ENCODE measurements at places on chromosomes 7 and 10. TPM values are rescaled to one million over a fixed set of nuclear protein-coding genes. Genes with fewer than 3 reads are reported as not detected.

- no peak for DNase-seq
These were observed 3.8 kb downstream of the PLCE1 start for GRCh38 chr10:93997546-93997945.

DNA sequence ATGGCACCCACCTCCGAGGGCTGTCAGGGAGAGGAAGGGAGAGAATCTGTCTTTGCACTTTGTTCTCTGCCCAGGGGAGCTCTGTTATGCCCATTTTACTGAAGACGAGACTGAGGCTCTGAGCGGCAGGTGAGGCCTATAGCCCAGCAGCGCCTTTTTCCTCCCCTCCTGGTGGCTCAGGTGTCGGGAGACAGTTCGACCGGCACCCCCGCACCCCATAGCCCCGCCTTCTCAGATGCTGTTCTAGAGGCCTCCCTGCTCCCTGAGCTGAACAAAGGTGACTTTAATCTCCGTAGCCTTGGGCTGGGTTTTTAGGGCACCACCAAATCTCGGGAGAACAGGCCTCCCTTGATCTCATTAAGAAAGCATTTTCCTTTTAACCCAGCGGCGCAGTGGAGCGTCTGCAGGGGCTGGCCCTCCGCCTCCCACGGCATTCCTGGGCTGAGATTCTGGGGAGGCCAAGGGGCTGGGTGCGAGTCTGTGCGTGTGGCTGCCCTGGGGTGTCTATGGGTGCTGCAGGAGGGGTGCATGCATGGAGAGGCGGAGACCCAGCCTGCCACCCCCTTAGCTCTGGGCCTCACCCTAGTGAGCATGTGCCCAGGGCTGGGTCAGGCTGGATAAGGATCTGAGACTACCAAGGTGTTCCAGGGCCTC, 3.3 kb downstream of the LFNG start:
- no peak for DNase-seq

GRCh38 chr7:44145969-44146911, 5.1 kb upstream of the MYL7 start:
- no peak for DNase-seq

- DNase-seq = no peak
These were observed 44.2 kb downstream of the ZNF438 start for GRCh38 chr10:30987463-30987862.

DNA sequence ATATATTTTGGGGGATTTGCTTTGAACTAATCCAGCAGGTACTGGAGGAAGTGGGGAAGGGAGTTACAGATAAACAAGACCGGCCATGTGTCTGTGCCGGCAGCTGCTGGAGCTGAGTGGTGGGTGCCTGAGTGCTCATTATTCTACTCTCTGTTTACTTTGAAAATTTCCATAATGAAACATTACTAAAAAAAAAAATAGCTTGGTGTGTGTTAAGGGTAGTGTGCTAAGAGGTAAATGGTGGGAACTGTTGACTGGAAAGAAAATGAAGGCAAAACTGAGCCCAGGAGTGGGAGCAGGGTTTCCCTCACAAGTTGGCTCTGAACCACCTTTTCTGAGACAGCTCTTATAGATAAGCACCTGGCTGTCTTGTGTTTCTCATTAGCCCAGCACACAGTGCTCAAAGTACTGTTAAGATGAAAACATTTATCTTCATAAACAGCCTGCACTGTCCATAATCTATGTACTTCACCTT, 50.6 kb downstream of the PARD3 start:
- DNase-seq = no peak

DNA sequence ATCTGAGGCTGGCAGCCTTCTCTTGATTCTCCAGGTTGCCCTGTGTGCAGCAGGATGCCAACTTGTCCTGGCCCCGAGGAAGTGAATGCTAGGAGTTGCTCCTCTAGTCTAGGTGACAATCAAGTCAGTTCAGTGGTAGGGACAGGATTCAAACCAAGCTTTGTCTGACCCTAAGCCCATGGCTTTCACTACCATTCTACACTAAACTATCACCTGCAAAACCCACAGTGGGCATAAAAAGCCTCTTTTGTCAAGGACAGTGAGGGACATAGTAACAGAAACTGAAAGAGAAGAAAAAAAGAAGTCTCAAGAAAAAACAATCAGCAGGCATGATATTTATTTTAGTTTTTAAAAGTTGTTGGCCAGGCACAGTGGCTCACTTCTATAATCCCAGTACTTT, 33.5 kb downstream of the KCNMA1 start:
- no peak for DNase-seq

DNA sequence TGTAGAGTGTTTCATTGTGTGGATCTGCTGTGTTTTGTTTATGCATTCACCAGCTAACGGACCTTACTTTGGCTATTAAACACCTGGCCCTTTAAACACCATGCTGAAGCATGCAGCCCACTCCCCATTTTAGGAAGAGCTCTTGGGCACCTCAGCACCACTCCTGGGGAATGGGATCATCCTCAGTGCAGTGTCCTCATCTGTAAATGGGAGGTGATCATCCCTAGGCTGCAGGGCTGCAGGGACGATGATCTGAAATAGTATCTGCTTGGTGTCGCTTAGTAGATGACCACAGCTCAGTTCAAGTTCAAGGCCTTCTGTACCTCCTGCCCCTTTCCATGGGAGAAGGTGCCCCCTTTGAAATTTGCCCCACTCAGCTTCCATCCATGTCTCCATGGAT, 229.9 kb downstream of the TCF7L2 start:
- DNase-seq = no peak

- no peak for DNase-seq
These were observed 20.7 kb downstream of the VSTM4 start for GRCh38 chr10:49094646-49095045.

- DNase-seq = no peak
These were observed 81.3 kb upstream of the CXCL12 start for GRCh38 chr10:44466236-44466635.

DNA sequence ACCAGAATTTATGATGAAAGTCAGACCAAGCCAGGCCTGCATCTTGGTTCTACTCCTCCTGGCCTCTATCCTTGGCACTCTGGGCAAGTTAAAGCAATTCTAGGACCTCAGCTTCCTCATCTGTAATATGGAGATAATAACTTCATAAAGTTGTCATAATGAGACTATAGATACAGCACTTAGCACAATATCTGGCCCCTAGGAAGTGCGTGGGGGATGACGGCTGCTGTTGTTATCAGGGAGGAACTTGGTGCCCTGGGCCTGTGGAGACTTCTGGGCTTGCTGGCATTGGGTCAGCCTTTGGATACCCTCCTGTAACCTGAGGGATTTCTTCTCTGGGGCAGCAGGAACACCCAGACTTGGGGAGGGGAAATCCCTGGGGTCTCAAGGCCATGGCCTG, 27.6 kb downstream of the PFKFB3 start:
- DNase-seq = no peak

- DNase-seq = no peak
These were observed 116.8 kb upstream of the PRSS1 start for GRCh38 chr7:142632271-142633134.

DNA sequence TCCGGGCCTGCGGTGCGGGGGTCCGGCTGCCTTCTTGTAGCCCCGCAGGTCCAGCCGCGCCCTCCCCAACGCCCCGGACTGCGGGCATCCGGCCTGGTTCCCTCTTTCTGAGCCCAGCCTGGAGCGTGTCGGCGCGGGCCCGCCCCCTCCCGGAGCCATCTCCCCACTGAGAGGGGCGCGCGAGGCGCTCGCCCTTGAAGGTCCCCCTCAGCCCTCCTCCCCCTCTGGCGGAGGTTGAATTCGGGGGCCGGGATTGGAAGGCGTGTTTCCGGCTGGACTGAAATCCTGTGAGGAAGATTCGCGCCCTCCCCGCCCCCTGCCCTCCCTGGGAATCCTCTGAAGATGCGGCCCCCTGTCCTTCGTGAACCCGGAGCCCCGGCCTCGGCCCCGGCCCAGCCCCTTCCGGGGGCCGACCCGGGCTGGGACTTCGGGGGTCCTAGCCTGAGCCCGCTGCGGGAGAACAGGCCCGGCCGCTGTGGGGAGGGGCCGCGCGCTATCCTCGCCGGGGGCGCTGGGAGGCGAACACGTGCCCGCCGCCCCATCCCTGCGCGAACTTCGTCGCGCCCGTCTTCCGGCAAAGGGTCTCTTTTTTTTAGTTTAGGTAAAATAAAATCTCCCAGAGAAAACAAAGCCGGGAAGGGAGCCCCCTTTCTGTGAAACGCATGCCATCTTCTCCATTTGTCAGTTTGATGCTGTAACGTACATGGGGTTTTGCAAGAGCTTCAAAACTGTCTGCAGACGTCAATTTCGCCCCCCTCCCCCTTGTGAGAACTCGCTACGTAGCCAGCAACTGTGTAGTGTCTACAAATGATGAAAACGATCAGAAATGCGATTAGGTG, 636 bp downstream of the PDCD4 start:
- DNase-seq = peak; percentile 70

GRCh38 chr7:64626083-64626469, 39.9 kb upstream of the ZNF107 start:
- DNase-seq = no peak

GRCh38 chr10:15572531-15573045, 147.1 kb downstream of the ITGA8 start:
- no peak for DNase-seq

DNA sequence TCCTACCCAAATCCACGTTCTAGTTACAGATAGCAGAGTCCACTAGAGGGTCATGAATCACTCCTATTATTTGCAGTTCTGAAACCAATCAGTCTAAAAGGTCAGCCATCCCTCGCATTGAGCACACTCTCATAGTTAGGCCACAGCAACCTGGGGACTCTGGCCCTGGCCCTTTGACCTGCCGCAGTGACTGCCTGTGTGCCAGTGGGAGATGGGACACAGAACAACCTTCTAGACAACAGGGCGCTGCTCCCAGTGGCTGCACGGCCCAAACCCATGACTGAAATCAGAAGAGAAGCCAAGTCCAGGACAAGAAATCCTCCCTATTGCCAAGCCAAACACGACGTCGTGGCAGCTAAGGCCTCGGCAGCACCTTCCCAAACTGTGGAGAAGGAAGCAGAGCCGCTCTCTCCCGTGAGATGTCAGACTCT, 158.5 kb downstream of the HERPUD2 start:
- DNase-seq = no peak

DNA sequence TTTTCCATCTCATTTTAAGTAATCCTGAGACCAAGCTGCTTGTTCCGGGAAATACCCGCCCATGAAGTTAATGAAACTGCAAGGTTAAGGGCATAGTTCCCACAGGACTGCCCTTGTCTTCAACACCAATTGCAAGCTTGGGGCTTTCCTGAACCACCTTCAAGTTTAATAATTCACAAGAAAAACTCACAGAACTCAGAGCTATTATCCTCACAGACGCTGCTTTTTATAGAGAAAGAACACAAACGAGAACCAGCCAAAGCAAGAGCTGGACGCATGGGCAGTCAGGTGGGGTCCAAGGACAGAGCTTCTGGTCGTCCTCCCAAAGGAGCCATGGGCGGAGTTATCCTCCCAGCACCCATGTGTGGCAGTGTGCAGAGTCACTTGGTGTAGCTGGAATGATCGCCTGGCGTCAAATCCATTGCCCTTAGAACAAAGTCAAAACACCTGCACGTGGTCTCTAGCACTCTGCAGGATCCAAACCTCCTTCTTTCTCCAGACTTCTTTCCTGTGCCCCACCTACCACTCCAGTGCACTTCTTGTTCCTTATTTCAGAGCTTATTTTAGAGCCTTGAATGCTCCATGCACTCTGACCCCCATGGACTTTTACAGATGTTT, 56.7 kb downstream of the SNX10 start:
- DNase-seq = no peak

GRCh38 chr10:91347529-91347928, 62.6 kb upstream of the HECTD2 start:
- DNase-seq = no peak

DNA sequence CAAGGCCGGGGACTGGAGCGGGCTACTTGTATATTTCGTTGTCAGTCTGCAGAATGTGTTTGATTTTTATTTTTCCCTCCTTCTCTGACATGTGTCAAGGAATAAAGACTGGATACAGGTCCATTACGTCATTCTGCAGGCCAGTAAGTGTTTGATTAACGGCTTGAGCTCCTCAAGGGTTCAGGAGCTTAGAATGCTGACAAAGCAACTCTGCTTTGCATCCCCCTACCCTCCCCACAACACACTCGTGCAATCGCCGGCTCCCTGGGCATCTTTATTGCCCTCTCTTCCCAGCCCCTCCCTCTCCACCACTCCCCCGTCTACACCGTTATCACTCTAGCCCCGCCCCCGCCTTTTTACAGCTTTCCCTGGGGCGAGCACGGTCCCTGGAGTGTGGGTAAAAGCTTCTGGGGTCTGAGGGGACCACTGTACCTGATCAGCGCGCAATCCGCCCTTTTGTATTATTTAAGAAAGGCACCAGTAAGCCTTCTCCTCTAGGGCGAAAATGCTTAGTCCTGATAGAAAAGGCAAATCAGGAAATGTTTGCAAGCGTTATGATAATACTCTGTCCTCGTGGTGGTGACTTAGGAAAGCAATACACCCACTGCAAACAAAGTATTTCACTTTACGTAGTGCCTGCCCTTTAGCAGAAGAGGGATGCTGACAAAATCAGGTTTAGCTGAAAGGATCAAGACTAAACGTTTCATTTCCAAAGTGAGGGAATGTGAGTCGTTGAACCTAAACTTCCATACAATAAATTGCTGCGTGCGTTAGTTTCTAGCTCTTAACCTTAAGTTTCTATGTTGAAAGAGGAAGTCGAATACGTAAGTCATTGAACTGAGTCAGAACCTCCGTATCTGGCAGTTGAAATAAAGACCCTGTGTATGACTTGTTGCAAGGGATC, 1.4 kb upstream of the CREB5 start:
- no peak for DNase-seq

DNA sequence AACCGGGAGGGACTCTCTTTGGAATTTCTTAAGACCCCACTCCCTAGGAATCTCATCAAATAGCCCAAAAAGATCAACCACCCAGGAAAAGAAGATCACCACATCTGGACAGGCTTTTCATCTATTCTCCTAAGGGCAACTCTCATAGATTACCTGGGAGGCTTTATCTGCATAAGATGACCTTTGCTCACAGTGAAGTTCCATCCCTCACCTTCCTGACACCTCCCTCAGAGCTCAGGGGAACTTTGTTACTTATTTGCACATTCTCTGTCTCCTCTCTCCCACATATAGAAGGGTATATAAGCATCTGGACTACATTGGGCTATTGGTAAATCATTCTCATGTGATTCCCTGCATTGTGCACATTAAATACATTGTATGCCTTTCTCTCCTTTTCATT, 80.1 kb downstream of the ELMO1 start:
- no peak for DNase-seq

The CYP26C1 gene
- not detected for total RNA-seq

The ANKRD7 gene
- total RNA-seq = 3.1 TPM

The PALD1 gene
- total RNA-seq = 10.2 TPM

The RPEL1 gene
- total RNA-seq = not detected

The SGCE gene
- total RNA-seq = 201 TPM

The ZNF485 gene
- total RNA-seq = 5.2 TPM

The MEOX2 gene
- total RNA-seq = 43.1 TPM

The CRHR2 gene
- 0.16 TPM for total RNA-seq

The KCNMA1 gene
- total RNA-seq = 105 TPM

The ABCB1 gene
- total RNA-seq = 2.4 TPM

The OR2A42 gene
- 0.42 TPM for total RNA-seq

The FFAR4 gene
- 0.16 TPM for total RNA-seq

The MYL10 gene
- total RNA-seq = 0.63 TPM

The NUDT13 gene
- total RNA-seq = 1.3 TPM

The INMT gene
- 24.8 TPM for total RNA-seq

The CPEB3 gene
- 7.4 TPM for total RNA-seq

The ANK3 gene
- total RNA-seq = 86.9 TPM
